ENCODE measurements at places on chromosomes 2 and 18.

GRCh38 chr18:28820353-28820752 lies 643.4 kb upstream of the CDH2 start:
- DNase-seq: no peak

DNA sequence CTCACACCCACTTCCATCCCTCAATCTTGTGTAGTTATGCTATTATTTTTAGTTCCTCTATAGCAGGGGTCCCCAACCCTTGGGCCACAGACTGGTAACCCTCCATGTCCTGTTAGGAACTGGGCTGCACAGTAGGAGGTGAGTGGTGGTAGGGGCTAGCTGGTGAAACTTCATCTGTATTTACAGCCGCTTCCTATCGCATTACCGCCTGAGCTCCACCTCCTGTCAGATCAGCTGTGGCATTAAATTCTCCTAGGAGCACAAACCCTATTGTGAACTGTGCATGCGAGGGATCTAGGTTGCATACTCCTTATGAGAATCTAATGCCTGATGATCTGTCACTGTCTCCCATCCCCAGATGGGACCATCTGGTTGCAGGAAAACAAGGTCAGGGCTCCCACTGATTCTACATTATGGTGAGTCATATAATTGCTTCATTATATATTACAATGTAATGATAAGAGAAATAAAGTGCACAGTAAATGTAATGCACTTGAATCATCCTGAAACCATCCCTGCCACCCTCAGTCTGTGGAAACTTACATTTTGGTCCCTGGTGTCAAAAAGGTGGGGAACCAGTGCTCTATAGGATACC lies 1.6 kb upstream of the RAB11FIP5 start:
- DNase-seq: no peak

GRCh38 chr18:78995740-78996395 lies 16.2 kb downstream of the SALL3 start:
- DNase-seq: no peak

DNA sequence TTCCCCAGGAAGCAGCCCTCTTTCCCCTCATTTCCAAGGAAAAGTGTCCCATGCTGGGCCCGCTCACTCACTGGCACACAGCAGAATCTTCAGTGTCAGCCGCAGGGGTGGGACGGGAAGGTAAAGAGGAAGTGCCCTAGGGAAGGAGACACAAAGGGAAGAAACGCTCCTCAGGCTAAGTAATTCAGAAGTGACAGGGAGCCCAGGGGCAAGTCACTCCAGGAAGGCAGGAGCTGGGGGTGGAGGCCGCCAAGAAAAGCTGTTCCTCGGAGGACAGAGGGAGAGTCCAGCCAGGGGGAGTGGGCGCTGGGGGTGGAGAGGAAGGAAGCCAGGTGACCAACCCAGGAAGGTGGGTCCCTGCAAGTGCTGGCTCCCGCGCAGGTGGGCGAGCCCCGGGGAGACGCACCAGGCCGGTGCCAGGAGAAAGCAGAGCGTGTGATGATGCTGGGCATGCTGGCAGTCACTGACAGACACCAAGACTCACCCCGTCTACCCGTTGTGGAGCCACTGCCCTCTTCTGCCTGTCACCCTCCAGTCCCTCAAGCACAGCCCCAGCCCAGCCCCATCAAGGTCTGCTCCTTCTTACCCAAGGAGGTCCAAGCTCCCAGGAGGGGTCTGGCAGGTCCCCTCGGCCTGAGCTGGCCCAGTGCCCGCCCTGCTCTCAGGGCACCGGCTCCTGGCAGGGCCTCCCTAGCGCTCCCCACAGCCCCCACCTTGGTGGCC lies 21.7 kb downstream of the HDAC4 start:
- no peak for DNase-seq

DNA sequence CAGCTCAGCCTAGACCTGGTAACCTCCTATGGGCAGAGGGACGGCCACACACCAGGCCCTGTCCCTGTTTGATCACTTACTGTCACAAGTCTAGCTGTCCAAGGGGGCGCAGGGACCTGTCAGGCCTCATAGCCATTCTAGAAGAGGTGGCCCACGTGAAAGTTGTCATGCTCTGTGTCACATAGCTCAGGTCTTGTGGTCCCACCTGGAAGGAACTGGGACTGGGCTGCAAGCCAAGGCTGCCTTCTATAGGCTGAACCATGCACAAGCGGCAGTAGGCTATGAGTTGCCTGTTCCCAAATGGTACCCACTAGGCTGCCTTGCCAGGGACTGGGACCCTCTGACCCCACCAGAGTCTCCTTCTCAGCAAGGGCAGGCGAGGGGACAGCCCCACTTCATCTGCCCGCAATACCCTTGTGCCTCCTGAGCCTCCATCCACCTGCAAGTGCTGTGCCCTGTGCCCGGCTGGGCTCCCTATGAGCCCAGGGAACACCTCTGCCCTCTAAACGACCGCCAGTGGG lies 177.5 kb downstream of the ANAPC1 start:
- DNase-seq: no peak

DNA sequence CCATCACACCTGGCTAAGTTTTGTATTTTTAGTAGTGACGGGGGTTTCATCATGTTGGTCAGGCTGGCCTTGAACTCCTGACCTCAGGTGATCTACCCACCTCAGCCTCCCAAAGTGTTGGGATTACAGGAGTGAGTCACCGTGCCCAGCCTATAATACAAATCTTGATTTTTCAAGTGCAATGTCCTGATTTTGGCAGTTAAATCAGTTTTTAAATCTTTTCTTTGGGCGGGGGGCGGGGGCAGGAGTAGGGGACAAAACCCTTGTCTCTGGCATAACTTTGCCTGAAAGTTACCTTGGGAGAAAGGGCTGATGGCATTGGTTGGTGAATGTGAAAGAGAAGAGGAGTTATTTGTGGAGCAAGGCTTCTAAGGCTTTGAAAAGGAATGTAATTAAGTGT lies 12.3 kb downstream of the GALNT1 start:
- no peak for DNase-seq

DNA sequence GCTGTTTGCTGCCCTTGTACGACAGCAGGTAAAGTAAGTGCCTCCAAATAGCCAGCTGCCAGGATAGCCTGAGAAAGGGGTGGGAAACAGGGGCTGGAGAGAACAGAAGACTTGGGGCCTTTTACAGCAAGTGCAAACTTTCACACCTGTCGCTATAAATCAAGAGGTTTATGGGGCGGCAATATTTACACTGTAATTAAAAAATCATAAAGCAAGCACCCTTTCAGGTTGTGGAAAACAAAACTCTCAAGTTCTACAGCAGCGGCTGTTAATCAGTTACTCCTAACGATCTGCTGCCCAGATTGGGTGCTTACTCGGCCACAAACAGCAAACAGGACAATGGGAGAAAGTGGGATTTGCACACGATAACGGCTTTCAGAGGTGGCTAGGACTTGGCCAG lies 359.5 kb upstream of the ETAA1 start:
- DNase-seq: peak; percentile 34

- DNase-seq: no peak
Observed at GRCh38 chr18:76621782-76622495, 126.9 kb upstream of the ZNF516 start.

- no peak for DNase-seq
Observed at GRCh38 chr18:37710726-37711125, 145.1 kb upstream of the CELF4 start.

- no peak for DNase-seq
Observed at GRCh38 chr2:231260442-231261208, 62.2 kb downstream of the ARMC9 start.

DNA sequence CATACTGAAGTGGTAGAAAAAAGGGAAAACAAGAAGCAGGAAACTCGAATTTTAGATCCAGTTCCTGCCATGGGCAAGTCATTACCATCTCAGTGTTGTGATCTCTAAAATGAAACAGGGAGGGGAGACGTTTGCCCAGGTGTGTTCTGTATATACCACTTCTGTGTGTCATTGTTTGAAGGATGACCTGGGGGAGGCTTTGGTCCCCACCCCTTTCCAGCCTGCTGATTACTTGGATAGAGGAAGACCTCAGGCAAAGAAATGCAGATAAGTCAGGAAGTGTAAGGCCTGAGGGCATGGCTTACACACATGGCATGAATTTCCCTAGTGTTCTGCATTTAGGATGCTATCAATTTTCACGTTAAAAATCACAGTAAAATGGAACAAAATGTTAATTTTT lies 205.2 kb upstream of the CXCR4 start:
- no peak for DNase-seq

DNA sequence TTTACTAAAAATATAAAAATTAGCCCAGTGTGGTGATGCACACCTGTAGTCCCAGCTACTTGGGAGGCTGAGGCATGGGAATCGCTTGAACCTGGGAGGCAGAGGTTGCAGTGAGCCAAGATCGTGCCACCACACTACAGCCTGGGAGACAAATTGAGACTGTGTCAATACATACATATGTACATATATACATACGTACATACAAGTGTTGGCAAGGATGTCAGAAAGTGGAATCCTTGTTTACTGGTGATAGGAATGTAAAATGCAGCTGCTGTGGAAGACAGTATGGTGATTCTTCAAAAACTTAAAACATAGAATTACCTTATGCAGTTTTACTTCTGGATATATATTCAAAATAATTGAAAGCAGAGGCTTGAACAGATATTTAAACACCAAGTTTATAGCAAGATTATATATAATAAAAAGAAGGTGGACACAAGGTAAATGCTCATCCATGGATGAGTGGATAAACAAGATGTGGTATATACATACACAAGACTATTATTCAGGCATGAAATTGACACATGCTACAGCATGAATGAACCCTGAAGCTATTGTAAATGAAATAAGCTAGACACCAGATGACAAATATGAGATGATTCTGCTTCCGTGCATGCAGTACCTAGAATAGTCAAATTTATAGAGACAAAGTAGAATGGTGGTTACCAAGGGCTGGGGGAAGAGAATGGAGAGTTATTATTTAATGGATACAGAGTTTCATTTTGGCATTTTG lies 43.2 kb downstream of the CCDC138 start:
- DNase-seq: no peak

GRCh38 chr2:150471813-150472510 lies 15.5 kb downstream of the RND3 start:
- DNase-seq: no peak

DNA sequence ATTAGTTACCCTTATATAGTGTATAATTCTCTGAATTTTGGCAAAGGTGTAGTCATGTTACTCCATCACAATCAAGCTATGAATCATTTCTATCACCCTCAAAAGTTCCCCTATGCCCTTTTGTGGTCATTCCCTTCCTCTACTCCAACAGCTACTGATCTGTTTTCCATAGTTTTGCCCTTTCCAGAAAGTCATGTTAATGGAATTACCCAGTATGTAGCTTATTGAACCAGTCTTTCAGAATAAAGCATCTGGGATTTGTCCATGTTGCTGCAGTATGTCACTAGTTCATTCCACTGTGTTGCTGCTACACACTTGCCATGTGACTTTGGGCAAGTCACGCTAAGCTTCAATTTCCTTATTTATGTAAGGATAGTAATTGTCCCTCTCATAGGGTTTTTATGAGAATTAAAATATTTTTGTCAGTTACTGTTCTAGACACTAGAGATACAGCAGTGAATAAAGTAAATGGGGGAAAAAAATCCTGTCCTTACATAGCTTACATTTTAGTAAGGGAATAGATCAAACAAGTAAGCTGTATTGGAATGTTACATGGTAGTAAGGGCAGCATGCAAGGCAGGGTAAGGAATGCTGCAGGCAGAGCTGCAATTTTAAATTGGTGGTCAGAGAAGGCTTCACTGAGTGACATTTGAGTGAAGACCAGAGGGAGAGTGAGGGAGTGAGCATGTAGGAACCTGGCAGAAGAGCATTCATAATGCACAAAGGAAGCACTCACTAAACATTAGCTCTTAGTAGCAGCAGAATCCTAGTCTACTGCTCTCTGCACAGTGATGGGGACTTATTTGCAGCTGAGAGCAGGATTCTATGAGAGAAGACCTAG lies 80.3 kb upstream of the TSPYL6 start:
- no peak for DNase-seq

DNA sequence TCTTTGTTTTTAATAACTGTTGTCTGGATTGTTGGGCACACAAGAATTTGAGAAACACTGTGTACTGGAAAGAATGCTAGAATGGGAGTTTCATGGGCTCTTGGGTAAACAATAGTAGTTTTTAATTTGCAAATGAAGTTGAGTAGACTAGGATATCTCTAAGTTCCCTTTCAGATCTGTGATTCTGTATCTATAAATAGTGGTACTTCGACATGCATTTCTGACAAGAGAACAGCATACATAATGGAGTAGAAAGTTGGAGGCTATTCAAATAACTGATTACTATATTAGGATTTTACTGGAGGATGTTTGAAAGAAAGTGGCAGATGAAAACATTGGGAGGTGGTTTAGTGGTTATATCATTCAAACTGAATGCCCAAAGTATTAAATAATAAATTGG lies 29.5 kb downstream of the EPB41L5 start:
- no peak for DNase-seq

DNA sequence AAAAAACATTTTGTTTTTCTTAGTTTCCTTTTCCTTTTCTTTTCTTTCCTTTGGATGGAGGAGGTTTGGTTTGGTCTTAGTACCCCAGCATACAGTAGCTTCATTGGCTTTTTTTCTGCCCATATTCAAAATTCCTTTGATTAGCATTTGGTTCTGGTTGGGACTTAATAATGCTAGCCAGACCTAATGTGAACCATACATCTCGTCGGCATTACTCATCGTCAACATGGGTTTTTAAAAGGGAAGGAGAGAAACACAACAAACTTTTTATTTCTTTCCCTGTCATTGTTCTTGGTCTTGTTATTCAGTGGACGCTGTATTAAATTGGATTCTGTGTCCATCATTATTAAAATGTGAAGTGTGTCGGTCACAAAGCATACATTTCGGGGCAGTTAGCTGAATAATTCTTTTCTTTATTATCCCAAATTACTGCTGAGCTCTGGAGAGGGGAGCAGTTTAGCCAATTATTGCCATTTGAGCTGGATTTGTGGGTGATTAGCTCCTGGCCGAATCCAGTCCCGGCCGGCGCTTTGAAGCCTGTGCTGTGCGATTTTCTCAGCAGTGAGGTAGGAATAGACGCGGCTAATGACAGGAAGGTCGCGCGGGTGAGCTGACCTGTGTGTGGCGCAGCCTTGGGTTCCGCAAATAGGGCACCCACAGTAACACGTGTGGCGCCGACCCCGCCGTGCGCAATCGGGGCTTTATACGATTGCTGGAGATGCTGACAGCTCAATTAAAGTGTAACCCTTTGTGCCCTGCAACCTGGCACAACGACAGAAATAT lies 303.3 kb downstream of the GBX2 start:
- no peak for DNase-seq

DNA sequence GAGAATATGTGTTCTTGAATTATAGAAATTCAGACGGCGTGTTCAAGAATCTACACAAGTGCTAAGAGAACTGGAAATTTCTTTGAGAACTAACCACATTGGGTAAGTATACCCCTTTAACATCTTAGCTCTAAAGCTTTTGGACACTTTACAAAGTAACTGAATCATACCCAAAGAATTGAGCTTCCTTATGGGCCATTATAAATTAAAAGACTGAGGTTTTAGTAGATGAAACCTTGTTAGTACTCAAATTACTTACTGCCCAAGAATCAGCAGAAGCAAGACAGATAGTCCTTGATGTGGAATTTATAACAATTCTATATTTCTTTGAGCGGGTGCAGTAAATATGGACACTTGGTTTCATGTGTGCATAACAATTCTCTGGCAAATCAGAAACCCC lies 168.3 kb downstream of the PRPF40A start:
- DNase-seq: no peak

Data from activated CD4-positive, alpha-beta T cell treated with anti-CD3 and anti-CD28 coated beads, Interleukin-2, amount 10 ng/mL, durations not matched to agents 24 days and 14 days (primary cell).